ENCODE measurements at places on chromosomes 3 and 15.

DNA sequence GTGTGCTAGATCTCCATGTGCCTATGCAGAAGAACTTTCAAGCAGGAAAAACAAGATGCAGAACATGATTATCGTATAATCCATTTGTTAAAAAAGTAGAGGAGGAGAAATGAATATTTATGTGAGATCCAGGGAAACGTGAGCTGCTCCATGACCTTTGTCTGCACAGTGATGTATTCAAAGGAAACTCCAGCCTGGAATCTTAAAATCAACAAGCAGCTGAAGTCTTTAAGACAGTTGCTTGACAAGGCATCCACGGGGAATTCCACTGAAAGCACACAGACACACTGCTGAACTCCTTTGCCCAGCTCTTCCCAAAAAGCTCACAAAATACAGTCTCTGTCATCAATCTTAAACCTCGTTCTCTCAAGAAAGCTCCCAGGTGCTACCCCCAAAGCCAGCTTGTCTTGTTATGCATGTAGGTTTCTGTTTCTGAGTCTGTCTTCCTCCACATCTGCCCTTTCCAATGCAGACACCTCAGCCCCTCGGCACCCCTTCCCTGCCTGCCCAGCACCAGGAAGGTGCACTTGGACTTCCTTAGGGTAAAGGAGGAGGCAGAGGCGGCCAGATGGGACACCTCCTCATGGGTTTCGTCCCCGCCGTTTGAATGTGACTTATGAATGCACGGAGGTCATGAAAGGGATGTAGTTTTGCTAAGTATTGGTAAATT, 28.7 kb downstream of the LRRK1 start:
- no peak for DNase-seq

DNA sequence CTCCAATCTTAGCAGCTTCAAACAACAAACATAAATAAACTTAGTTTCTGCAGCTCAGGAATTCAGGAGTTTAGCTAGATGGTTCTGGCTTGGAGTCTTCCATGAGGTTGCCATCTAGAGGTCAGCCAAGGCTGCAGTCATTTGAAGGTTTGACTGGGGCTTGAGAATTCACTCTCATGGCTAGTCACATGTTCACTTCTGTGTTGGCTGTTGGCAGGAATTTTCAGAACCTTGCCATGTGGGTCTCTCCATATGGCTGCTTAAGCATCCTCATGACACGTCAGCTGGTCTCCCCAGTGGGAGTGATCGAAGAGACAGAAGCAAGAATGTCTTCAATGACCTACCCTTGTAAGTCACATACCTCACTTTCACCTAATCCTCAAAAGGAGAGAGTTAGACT, 269.2 kb upstream of the CNTN3 start:
- DNase-seq, result no peak

- no peak for DNase-seq
These were observed 256.7 kb upstream of the SATB1 start for GRCh38 chr3:18681818-18682345.

DNA sequence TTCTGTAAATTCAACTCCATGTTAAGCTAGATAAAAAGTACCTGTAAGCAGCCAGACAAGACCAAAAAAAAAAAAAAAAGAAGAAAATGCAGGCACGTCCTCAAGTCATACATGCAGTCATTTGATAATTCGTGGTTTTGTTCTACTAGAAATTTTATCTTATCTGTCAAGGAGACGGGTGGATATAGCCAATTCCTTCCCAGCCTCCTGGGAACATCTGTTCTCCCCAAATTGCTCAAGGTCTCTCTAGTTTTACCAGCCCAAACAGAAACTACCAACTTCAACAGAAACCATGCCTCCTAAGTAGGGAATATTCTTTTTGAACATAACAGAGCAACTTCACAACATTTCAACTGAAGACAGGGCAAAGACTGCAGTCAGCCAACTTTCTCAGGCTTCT, 19.5 kb downstream of the RYK start:
- DNase-seq, result no peak

GRCh38 chr3:173552526-173552925, 155.0 kb downstream of the NLGN1 start:
- no peak for DNase-seq

DNA sequence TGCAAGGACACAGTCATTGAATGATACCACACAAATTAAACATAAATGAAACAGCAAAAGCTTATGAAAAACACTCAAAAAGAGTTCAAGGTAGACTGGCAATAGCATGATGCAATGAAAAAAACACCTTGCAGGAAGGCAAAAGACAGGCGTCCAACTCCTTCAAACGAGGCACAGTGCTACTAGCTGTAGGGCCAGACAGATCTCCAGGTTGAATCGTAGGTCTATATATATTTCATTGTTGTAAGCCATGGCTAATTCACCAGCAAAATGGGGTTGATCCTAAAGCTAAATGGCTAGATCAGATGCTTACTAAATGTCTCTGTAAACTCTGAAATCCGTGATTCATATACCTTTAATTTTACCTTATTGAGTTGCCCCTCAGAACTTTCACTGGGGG, 94.2 kb downstream of the THRB start:
- no peak for DNase-seq

GRCh38 chr3:178099274-178099673, 437.0 kb upstream of the KCNMB2 start:
- no peak for DNase-seq

- DNase-seq, result peak; percentile 16
These were observed 177.9 kb downstream of the CDIN1 start for GRCh38 chr15:36757189-36757814.

DNA sequence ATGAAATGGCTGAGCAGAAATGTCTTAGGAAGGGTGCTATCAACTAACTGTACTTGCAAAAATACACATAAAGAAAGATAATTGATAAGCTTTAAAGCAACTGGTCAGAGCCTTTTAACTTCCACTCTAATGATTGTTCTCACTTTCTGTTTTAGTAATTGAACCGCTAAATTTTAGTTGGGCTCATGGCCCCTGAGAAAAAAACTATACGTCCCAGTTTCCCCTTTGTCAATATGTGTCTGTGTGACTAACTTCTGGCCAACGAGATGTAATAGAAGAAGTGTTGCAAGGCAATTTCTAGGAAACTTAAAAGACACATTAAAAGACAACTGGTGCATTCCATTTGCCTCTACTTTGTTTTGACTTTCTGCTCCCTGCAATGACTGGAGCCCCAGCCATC, 223.9 kb downstream of the NR1D2 start:
- DNase-seq, result no peak

GRCh38 chr3:183275418-183275817, 22.4 kb downstream of the B3GNT5 start:
- DNase-seq, result peak; percentile 48

DNA sequence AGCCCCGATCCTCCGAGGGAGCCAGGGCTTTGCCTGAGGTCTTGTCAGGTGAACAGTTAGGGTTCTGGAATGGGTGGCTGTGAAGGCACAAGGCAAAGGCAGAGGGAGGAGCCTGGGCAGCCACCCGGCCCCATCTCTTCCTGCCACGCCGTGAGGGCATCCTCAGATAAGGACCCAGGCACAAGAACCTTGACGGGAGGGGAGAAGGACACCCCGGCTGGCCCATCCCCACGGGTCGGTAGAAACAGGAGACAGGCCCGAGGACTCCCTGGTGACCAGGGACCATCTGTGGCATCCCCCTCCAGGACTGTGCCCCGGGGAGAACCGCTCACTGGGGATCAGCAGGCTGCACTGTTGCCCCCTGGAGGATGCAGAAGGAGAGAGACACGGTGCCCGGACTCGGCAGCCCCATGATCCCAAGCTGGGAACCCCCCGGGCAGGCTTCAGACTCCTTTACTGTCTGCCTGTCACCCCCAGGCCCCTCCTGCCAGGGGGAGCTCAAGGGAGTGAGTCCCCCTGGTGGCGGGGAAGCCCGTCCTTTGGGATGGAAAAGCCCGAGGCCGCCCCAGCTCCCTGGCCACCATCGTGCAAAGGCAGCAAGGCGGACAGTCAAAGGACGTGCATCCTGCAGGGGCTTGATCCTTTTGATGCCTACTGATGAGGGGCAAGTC, 12.3 kb upstream of the PCSK6 start:
- DNase-seq, result no peak

DNA sequence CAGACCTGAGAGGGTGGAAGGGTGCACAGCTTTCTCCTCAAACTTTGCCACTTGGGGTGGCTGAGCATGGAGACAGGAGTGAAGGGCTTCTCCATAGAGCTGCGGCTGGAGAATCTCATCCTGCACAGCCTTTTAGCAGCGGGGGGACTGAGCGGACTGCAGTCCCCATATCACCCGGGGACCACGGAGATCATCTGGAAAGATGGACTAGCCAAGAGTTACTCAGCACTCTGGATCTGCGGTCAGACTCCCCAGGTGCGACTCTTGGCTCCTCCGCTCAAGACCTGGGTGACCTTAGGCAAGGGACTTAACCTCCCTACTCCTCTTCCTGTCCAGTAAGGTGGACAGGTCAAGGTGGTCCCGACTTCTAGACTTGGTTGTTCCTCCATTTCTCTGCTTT, 125.8 kb upstream of the MEF2A start:
- no peak for DNase-seq

DNA sequence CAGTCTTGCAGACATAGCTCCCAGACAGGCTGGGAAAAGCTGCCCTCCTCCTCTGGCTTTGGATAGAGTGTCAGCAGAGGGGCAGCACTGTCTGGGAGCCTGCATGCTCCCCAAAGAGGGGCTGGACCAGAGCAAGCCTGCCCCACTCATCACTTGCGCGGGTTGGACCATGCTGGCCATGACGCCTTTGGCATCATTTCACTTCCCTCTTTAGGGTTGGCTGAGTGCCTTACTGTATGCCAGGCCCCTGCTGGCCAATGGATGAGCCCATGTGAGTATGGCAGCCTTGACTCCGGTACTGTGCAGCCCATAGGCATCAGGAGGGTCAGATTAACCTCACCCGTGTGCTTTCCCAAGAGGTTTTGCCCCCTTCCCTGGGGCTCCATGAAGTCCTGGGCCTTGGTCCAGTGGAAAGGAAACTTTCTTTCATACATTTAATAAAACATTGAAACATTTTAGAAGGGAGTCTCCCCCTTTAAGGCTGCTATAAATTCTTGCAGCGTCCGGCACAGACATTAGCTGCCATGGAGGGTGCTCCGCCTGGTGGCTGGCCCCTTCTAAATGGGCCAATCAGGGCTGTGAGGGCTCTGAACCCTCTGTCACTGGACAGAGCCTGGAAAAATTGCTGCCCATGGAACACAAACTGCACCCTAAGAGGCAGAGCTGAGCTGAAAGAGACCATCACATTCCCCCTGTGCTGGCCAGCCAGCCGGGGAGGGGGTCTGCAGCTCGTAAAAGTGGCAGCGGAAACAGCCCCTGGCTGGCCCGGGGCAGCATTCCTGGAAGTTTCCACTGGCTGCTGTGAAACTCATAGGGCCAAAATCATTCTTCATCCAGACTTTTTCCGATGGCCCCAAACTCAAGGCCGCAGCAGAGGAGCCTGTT, 20.8 kb upstream of the DUSP7 start:
- DNase-seq, result no peak

DNA sequence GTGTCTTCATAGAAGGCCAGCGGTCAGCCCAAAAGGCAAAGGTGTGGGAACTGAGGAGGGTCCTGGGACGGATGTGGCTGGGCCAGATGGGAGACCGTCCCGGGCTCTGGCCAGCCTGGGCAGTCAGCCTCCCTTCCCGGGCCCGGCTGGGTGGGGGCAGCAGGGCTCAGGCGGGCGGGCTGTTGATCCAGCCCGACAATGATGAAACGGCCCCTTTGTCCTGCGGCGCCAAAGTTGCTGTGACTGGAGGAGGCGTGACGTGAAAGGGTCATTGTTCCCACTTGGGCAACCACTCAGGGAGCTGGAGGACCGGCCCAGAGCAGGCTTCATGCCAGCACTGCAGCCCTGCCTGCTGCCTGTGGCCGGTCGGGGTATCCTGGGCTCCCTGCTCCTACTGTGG, 16.5 kb downstream of the DUSP7 start:
- DNase-seq, result peak; percentile 18

DNA sequence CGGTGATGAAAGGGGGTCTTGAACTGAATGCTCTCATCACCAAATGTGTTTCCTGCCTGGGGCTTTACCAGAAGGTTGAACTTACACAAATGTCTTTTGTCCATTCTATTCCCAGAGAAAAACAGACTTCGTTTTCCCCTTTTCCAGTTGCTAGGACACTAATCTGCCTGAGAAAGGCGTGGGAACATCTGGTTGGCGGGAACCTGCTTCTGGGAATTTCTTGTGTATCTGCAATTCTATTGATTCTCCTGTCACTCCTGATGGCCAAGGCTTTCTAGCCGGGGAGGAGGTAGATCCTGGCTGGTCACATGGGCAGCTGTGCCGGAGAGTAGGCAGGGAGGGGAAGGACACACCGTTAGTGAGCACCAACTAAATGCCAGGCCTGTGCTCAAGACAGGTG, 31.1 kb upstream of the CCDC174 start:
- no peak for DNase-seq

GRCh38 chr3:40753951-40754350, 229.2 kb downstream of the ZNF621 start:
- DNase-seq, result no peak

DNA sequence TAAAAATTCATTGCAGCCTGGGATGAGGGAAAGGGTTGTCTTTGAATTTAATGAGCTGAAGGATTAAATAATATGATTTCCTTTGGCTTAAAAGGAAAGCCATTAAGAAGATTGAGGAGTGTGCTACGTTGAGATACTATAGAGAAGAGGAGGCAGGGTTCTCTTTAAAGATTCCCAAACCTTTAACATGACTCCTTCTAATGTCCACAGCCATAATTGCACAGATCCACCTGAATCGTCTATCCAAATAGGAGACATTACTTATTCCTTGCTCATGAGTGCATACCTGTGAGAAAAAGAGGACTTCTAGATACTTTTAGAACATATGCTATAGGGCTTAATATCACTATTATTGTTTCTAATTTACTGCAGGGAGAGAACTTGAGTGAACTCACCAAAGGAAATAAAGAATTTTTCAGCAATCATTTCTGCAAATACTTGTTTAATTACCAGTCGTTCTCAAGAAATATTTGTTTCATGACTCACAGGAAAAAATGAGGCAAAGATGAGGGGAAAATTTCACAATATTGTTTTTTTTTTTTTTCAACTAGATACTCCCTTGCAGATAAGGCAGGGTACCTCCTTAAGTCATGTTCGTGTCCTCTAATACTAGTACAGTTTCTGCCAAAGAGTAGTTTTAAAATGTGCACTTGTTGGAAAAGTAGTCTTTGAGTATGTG, 8.9 kb upstream of the SUCNR1 start:
- peak; percentile 24 for DNase-seq

DNA sequence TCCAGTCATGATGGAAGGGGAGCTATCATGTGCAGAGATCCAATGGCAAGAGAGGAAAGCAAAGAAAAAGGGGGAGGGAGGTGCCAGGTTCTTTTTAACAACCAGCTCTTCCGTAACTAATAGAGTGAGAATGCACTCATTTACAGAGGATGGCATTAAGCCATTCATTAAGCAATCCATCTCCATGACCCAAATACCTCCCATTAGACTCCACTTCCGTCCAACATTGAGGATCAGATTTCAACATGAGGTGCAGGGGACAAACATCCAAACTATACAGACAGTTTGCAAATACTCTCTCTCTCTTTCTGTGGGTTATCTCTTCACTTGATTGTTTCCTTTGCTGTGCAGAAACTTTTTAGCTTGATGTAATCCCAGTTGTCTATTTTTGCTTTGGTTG, 21.2 kb downstream of the ZDHHC23 start:
- no peak for DNase-seq

- DNase-seq, result no peak
These were observed 60.7 kb downstream of the GSK3B start for GRCh38 chr3:120033596-120033995.

Measured in astrocyte of the cerebellum (primary cell).